ENCODE measurements at places on chromosomes 16 and 17.

DNA sequence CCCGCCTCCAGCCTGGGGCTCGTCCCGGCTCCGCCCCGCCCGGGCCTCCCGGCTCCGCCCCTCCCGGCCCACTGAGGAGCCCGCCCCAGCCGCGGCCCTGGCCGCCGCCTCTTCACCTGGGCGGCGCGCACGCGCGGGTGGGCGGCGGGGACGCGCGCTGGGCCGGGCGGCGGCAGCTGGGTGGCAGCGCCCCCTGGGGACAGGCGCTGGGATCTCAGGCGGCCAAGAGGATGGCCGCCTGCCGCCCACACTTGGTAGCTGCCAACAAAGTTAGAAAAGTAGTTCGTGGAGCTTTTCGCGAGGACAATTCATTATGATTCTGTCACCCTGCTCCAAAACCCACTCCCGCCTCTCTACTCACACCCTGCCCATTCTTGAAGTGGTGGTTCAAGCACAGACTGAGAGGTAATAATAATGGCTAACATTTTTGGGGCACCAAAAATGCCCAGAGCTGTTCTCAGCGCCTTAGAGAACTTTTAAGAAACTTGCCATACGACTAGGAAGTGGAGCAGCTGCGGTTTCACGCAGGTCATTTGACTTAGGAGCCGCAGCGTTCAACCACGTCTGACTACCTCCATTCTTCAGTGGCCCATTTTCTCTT lies 340 bp upstream of the MYO1D start:
- peak; percentile 93 for DNase-seq

GRCh38 chr17:17565471-17566339 lies 25.8 kb downstream of the PEMT start:
- no peak for DNase-seq

GRCh38 chr17:45414990-45415881 lies 17.4 kb downstream of the ARHGAP27 start:
- DNase-seq, result no peak

DNA sequence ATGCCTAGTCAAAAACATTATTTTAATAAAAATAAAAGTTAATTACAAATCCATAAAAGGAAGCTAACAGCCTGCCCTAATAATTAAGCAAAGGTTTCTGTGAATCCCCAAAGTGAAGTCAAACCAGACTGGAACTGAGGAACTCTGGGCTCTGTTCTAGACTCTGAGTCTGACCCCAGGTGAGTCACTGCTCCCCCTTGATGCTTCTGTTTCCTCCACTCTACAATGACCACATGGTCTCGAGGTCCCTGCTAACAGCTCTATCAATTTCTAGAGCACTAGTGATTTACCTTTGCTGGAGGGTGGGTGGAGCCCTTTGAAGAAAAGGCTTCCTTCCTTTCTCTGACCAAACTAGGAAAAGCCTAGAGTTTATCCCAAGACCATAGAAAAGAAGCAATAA lies 32.4 kb downstream of the XPO6 start:
- DNase-seq, result no peak

- DNase-seq, result no peak
Observed at GRCh38 chr17:82678265-82678891, 20.1 kb downstream of the RAB40B start.

DNA sequence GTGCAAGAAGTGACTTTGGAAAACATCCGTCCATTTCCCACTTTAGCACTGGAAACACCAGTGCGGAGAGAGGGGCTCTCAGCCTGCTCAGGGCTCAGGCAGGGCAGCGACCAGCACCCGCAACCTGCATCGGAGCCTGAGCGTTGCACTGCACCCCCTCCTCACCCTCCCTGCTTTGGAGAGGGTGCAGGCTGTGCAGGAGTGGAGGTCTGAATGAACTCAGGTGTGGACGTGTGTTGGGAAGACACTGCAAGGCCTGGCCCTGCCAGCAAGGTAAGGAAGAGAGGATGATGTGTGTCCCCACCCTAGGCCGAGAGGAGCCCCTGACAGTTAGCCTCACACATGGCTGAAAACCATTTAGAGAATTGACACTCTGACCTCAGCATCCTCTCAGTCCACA lies 81.8 kb downstream of the NT5M start:
- DNase-seq, result no peak

DNA sequence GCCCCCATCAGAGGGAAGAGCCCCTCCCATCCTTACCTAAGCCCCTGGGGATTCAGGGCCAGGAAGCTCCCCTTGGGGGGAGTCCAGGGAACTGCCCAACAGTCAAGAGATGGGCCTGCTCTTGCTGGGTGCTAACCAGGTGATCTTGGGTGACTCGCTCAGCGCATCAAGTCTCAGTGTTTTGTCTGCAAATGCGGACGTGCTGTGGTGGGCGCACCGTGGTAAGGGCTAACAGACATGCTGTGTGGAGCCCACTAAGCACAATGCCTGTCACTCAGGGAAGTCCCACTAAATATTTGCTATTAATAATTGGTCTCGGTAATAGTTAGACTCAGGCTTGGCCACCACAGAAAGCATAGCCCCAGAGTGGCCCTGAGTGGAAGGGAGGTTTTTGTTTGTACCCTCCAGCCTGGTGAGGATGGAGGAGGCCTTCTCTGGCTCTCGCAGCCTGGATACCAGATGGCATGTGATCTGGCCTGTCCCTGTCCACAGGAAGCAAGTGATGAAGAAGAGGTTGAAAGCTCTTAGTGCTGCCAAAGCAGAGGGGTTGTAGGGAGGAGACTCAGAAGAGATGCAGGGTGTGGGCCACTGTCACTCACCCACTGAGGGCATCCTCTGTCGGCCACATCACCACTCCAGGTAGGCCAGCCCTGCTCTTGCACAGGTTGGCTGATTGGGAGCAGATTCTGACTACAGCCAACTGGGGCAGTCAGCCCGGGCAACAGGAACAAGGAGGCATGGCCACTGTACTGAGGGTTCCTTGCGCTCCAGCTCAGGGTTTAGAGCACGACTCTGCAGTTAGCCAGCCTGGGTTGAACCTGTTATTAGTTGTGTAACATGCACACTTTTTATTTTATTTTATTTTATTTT lies 69.8 kb upstream of the KSR1 start:
- no peak for DNase-seq

- DNase-seq, result no peak
Observed at GRCh38 chr16:31063843-31064611, 10.0 kb downstream of the ZNF668 start.

DNA sequence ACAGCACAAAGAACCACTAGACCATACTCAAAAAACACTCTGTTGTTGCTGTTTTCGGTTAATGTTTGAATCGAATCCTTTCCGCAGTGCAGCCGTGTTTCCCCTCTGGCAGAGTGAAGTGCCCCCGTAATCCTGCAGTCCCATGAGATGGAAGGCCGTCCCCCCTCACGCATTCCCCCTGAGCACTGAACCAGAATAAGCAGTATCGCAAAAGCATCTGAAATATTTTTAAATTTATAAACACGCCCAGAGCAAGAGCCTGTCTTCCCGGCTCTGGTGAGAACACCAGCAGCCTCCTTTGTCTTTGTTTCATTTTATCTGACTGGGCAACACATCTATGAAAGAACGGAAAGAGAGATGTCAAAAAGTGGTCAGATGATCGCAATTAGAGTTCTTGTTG lies 121.0 kb upstream of the ADAMTS18 start:
- DNase-seq, result no peak

DNA sequence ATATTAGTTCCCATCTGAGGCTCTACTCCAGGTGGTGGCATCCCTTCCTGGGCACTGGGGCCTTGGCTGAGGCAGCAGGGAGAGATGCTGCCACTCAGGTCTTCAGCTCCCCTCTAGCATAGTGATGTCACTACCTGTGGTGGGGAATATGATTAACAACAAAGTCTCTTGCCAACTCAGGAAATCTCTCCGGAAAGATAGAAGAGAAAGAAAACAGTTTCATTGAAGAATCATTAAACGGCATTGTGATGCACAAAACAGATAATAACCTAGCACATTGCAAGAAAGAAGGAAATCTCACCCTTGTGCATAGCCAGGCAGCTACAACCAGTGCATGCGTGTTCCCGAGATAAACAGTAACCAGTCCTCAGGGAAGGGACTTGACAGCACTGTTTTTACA lies 12.2 kb upstream of the ZNF267 start:
- DNase-seq, result no peak

- DNase-seq, result no peak
Observed at GRCh38 chr17:32158870-32159585, 16.7 kb downstream of the RHOT1 start.

- no peak for DNase-seq
Observed at GRCh38 chr17:35553310-35553709, 7.3 kb downstream of the SLFN14 start.

GRCh38 chr17:64938925-64939474 lies 19.7 kb upstream of the LRRC37A3 start:
- DNase-seq, result peak; percentile 57

DNA sequence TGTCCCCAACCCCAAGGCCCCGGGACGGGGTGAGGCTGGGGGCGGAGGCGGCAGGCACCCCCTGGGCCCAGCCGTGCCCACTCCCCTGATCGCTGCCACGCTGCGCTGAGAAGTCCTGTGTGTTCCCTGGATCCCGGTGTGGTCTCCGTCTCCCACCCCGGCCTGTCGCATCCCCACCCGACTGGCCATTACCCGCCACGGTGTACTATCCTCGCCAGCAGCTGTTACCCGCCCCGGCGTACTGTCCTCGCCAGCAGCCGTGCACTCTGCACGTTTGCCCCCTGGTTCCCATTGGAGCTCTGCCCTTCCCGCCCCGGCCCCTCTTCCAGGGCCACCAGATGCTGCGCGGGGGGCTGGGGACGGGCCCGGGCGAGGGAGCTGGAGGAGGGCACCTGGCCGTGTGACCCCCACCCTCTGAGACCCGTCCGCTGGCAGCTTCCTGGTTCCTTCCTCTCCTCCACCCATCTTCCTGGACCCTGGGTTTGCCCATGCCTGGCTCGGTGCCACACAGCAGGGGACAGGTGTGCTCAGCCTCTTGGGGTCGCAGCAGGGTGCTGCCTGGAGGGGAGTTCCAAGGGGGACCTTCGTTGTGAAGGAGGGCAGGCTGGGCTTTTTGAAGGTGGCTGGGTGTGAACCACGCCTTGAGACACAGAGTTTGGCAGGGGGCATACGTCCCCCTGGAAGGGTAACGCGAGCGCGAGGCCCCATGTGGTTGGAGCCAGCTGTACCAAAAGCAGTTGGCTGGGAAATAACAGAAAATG lies 19.7 kb downstream of the BAHCC1 start:
- DNase-seq, result no peak

DNA sequence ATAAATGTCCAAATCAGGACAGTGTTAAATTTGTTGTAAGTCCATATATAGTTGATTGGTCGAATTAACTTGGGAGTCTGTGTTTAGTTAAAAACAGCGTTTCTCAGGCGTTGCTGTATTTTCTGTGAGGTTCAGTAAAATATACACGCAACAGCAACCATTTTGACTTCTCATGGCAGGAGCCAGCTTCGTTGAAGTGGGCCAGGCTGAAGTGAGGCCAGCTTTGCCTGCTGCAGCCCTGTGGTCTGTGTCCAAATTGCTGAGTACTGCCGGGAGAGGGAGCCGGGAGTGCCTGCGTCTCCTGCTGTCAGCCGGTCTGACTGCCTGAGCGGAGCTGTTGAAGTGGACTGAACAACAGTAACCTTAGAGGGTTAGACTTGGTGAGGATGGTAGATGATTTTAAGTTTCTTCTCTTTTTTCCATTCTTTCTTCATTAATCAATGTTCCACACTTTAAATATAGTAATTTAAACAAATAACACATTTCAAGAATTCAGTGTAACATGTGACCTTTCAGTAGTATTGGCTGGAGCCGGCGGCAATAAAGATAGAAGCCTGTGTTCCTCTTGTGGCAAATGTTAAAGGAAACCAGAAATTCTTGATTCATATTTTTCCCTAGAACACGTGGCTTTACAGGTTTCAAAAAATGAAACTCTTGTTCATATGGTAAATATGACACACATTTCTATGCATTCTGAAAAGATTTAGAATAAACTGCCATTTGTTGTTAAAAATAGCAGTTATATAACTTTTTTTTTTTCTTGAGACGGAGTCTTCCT lies 37.0 kb upstream of the ZNF750 start:
- no peak for DNase-seq

- DNase-seq, result no peak
Observed at GRCh38 chr16:75860326-75861053, 134.2 kb upstream of the CPHXL start.

- DNase-seq, result no peak
Observed at GRCh38 chr16:81755915-81756614, 23.0 kb upstream of the PLCG2 start.

- no peak for DNase-seq
Observed at GRCh38 chr16:59597269-59597668, 863.2 kb upstream of the GOT2 start.
